Activated CD8-positive, alpha-beta T cell treated with anti-CD3 and anti-CD28 coated beads for 36 hours (primary cell): ENCODE measurements at places on chromosomes 7 and 10. TPM values are rescaled to one million over a fixed set of nuclear protein-coding genes. Genes with fewer than 3 reads are reported as not detected.

The RBP3 gene
- total RNA-seq: not detected

The ELN gene
- total RNA-seq: not detected

The GJD4 gene
- not detected for total RNA-seq

The CDK1 gene
- total RNA-seq: 112 TPM

- DNase-seq: peak; percentile 40
These were observed 1.8 kb downstream of the PFKP start for GRCh38 chr10:3068968-3069737.

- DNase-seq: peak; percentile 49
These were observed 44.6 kb upstream of the VDAC2 start for GRCh38 chr10:75165684-75166622.

GRCh38 chr10:130464426-130464825 is 328.2 kb downstream of the GLRX3 start:
- DNase-seq: no peak

DNA sequence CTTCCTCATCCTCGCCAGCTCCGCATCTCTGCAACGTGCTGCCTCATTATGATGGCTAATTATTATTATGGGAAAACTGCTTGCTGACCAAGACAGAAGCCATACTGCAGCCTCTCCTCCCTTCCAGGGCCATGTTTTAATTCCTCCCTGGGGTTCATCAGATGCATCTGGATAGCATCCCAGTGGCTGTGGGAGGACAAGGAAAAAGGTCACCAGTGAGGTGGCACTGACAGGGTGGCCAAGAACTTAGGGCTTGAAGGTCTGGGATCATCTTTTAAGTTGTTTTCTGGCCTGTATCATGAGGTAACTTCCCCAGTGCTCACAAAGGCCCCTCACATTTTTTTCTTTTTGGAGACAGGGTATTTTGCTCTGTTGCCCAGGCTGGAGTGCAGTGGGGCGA is 39.6 kb downstream of the KCNH2 start:
- DNase-seq: no peak

The GPR158 gene
- total RNA-seq: not detected

- no peak for DNase-seq
These were observed 268.8 kb downstream of the RNLS start for GRCh38 chr10:88314362-88314761.

DNA sequence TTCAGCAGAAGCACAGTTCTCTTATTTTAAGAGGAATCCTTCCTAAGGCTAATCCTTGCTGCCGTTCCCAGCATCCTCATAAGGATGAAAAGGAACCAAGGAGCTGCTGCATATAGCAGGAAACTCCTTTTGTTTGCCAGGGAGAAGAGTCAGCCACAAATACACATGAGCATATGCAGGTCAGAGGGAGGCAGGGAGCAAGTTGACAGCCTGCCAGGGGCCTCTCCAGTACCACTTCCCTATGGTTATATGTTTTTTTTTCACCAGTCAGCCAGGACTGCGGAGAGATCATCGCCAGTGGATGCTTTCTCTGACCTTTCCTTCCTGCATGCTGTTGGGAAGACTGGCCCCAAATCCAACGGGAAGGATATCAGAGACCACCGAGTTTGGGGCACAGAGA is 39.8 kb downstream of the SLC35B4 start:
- no peak for DNase-seq

The EIF5AL1 gene
- 1.0 TPM for total RNA-seq

GRCh38 chr7:36795451-36796021 is 71.2 kb upstream of the AOAH start:
- DNase-seq: no peak

GRCh38 chr7:29878081-29878688 is 71.9 kb downstream of the WIPF3 start:
- DNase-seq: peak; percentile 60

DNA sequence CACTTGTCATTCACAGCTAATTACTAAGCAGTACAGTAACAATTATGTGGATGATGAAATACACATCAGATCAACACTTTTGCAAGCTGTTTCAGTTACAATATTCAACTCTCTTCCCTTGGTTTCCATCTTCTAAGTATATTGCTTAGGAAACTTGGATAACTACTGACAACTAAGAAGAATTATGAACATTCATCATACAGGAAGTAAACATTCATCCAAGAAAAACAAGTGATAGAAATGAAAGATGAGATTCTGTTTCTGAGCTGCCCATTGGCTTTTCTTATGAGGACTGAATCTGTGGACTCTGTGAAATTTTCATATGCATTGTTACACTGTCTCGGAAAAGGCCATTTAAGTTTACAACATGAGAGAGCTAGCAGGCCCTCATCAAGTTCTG is 240.2 kb downstream of the PRKG1 start:
- DNase-seq: no peak

DNA sequence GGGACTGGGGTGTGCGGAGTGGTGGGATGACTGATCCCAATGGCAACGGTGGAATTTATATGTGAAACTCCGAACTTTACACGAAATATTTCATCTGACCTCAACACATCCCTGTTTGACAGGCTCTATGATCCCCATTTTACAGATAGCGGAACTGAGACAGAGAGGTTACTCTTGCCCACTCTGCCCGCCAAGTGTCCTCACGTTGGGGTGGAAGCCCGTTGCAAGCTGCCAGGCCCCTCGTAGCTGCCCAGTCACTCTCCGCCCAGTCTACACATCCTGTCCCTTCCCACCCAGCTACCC is 397 bp upstream of the NFE2L3 start:
- DNase-seq: no peak

The SLC18A3 gene
- total RNA-seq: not detected

The ADK gene
- 56.9 TPM for total RNA-seq

DNA sequence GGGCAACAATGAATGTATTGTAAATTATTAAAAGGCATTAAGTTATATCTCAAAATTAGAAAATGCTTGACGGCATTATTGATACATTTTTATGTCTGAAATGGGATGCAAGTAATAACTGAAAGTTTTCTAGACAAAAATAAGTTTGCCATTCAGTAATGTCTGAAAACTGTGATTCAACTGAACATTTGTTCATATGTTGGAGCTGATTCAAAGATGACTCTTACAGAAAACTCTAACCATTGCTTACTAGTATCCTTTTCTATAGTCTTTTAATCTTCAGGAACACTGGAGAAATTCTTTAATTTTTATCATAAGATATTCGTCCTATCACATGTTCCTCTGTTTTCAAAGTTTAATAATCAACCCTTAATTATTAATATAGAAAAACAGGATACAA is 71.1 kb upstream of the TFEC start:
- DNase-seq: no peak

GRCh38 chr7:94656925-94657731 is 1.2 kb upstream of the SGCE start:
- DNase-seq: peak; percentile 36

DNA sequence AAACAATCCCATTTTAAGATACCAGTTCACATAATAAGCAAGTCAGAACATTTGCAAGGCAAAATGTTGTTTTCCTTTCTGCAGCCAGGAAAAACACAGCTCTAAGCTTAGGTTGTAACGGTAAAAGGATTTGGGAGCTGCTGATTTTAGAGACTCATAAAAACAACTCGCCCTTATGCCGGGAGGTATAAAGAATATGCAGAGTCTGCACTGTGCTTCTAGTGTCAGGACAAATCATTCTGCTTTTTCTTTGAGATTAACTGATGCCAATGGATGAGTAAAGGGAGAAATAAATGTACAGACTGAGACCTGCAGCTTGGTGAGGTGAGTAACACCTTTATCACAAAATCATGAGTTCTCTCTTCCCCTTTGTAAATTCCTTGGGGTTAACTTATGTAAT is 2.0 kb upstream of the SFR1 start:
- DNase-seq: no peak

- DNase-seq: no peak
These were observed 580.2 kb downstream of the SUGCT start for GRCh38 chr7:40715053-40715430.

The CNPY1 gene
- not detected for total RNA-seq

DNA sequence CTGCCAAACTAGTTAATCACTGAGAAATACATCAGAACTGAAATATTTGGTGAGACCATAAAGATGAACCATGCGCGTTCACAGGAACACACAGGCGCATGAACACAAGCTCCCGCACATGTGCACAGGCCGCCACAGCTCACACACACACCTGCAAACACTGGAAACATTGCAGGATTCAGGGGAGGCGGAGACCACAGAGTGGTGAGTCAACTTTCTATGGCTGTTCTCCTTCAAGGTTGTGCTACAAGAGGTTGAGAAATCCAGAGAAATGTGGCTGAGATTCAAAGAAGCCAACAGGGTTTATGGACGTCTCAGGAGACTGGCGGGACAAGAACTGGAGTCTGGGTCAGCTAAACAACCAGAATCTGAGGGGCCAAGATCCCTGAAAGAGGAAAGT is 17.8 kb downstream of the ESYT2 start:
- peak; percentile 83 for DNase-seq

- DNase-seq: peak; percentile 42
These were observed 126.1 kb upstream of the PRSS58 start for GRCh38 chr7:142383841-142384492.

DNA sequence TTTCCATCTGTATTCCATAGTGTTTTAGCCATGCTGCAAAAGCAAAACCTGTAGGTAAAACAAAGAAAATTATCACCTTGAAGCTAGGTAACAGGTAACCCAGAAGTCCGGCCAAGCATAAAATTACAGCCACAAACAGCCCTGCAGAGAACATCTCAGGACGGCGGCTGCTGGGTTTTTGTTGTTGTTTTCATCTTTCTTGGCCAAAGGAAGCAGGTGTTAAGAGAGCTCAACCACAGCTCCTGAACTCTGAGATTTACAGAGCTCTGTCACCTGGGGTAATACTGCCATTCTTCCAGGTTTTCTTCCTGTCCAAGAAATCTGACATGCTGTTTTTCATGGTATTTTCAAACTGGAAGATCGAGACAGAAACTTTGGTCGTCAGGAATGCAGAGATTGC is 847 bp upstream of the SCIN start:
- DNase-seq: no peak

GRCh38 chr7:19117091-19117869 is at the start of gene TWIST1:
Gene TWIST1, minus strand, starts transcription at chr7:19117636. Its CDS starts 315 bp downstream, at chr7:19117321.
- DNase-seq: no peak

The FZD8 gene
- total RNA-seq: 0.14 TPM
